ENCODE measurements at places on chromosomes 12 and 14.

DNA sequence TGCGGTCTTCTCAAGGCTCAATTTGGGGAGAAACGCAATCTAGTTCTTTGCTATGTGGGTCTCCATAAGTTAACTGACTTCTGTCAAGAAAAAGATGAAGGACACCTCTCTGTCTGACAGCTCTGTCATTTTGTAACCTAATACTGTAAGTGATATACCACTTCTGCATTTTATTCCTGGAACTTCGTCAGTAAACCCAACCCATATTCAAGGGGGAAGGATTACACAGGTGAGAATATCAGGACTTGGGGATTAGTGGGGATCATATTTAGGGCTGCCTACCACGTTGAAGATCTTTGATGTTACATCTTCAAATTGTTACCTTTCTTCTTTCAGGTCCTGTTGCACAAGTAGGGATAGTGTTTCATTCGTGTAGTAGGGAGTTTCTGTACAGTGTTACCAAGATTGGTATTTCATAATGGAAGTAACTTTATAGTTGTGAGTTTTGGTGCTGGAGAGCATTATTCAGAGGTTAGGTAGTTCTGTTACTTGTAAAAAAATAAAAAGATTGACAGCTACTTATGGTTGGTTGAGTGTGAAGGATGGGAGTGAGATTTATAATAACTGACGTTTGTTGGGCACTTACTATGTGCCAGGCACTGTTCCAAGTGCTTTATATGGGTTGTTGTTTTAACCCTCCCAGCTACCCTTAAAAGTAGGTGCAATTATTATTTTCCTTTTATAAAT, 1.6 kb downstream of the TMEM260 start:
- no peak for DNase-seq

GRCh38 chr14:80705241-80705980, 236.1 kb downstream of the CEP128 start:
- DNase-seq, result no peak

GRCh38 chr12:91138337-91138920, 27.1 kb upstream of the LUM start:
- no peak for DNase-seq

DNA sequence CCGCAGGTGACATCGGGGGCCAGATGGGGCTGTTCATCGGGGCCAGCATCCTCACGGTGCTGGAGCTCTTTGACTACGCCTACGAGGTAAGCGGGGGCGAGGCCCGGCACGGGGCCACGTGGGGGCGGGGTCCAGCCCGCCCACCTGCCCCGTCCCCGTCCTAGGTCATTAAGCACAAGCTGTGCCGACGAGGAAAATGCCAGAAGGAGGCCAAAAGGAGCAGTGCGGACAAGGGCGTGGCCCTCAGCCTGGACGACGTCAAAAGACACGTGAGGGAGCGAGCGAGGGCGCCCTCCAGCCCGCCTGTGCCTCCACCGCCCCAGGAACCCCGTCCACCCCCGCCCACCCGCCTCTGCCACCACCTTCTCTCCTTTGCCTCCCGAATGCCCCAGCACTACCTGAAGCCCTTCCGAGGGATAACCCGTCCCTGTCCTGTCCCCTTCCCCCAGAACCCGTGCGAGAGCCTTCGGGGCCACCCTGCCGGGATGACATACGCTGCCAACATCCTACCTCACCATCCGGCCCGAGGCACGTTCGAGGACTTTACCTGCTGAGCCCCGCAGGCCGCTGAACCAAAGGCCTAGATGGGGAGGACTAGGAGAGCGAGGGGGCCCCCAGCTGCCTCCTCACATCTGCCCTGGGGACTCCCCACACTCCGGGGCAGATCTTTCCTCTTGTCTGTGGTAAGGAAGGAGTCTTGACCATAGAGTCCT, 3.9 kb upstream of the SMARCD1 start:
- DNase-seq, result no peak

DNA sequence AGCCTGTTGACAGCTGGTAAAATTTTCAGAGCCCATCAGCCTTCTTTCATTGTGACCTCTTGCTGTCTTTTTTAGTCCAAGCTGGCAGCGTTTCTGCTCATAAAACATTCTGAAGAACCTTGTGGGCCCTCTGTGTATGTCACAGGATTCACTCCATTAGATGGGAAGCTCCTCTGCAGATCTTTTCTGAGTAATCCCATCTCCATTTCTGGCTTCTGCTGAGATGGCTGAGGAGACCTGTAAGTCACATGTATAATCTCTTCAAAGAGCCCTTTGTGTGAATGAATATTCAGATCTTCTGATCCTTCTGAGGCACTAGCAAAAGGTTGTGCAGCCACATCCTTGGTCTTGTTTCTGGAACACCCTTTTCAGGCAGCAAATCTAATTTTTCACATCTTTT, 2.8 kb downstream of the RXYLT1 start:
- no peak for DNase-seq

DNA sequence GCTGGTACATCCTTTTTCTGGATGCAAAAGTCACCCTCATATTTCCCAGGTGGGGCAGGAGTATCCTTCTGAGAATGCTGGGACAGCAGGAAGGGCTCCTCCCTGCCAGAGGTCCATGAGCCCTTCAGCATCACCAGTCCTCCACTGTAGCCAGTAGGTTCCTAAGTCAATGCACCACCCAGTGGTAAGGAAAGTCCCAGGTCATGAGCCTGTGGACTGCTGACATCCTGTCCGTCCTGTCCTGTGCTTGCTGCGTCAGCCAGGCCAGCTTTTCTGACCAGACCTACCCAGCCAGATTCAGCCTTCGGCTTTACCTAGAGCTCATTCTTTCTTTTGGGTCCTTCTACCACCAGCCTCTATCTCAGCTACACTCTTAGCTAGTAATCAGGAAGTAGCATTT, 23.0 kb upstream of the ACTN1 start:
- DNase-seq, result no peak

DNA sequence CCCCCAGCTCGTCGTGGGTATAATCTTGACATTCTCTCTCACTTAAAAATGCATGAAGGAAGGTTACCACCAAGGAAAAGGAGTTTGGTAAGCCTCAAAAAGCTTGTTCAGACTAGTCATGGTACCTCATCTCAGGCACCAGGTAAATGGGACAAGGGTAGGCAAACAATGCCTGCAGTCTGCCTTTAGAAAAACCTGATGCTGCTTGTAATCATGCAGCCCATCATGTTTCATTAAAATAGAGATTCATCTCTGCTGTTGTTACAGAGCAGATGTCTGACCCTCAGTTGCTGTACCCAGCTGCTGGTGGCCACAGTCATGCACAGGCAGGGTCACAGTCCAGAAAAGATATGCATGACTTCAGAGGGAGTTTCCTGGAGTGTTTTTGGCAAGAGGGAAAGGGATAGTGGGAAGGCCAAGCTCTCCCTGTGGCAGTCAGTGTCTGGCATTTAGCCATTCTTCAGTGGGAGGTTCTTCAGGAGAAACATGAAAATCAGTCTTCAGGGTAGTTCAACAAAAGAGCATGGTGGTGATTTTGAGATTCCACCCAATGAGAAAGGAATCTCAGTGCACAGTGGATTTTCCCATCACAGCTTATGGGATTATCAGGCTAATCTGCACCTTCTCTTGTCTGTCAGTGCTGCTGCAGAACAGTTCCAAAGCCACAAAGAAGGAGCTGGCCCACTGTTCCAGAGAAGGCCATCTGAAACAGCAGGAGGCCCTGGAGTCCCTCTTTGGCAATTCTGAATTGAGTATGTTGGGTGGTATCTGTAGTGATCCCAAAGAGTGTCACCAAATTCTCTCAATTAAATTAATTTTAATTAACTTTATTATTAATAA, 202.7 kb upstream of the FRMD6 start:
- no peak for DNase-seq

GRCh38 chr12:65607401-65607841, 216.9 kb upstream of the HMGA2 start:
- no peak for DNase-seq

- DNase-seq, result no peak
Measured at GRCh38 chr14:79899610-79900009, 311.7 kb downstream of the DIO2 start.

DNA sequence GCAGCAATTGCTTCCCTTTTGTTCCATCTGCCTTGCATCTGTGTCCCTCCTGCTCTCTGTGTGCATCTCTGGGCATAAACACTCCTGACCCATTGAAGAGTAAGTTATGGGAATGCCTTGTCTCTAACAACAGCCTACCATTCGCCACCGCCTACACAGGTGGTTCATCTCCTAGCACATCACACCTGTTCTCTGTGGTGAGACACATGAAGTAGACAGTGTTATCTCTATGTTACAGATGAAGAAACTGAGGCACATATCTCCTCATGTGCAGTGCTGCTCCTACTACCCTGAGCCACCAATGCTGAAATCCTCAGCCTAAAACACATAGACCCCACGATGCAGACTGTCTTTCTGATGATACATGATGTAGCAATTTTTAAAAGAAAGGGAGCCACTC, 77.6 kb downstream of the PITPNM2 start:
- DNase-seq, result no peak

DNA sequence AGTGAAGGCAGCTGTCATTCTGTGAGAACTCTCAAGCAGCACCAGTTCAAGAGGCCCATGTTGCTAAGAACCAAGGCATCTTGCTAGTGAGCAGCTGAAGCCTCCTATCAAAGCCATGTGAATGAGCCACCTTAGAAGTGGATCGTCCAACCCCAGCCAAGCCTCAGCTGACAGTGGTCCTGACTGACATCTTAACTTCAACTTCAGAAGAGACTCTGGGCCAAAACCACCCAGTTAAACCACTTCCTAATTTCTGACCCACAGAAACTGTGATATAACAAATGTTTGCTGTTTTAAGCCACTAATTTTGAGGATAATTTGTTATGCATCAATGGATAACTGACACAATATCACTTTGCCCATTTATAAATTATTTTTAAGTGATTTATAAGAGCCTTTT, 256.0 kb downstream of the RPAP3 start:
- no peak for DNase-seq

DNA sequence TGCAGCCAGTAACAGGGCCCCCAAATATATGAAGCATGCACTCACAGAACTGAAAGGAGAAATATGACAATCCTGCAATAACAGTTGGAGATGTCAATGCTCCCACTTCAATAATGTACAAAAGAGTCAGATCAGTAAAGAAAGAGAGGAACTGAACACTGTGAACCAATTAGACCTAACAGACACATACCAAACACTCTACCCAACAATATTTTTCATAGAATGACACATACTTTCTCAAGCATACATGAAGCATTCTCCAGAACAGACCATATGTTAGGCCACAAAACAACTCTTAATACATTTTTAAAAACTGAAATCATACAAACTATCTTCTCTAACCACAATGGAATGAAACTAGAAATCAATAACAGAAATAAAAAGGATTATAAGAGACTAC, 80.2 kb downstream of the ELK3 start:
- DNase-seq, result no peak

- no peak for DNase-seq
Measured at GRCh38 chr12:9736936-9737705, 4.2 kb upstream of the CLECL1 start.

- no peak for DNase-seq
Measured at GRCh38 chr14:43022094-43022800, 1415.6 kb downstream of the LRFN5 start.

- no peak for DNase-seq
Measured at GRCh38 chr12:30953257-30953656, 26.7 kb downstream of the TSPAN11 start.

DNA sequence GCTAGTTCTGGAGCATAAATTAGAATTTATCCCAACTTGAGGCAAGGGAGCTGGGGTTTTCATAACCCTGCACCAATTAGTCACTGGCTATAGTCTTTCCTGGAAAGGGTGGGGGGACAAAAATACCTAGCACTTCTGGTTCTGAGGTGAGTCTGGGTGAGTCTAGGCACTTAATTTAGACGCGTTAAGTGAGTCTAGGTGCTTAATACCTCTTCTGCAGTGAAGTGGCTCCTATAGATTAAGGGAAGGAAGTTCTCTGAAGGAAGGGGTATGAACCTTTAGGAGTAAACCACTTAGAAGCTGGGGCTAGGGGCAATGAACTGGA, 251.7 kb downstream of the EFCAB11 start:
- DNase-seq, result no peak

DNA sequence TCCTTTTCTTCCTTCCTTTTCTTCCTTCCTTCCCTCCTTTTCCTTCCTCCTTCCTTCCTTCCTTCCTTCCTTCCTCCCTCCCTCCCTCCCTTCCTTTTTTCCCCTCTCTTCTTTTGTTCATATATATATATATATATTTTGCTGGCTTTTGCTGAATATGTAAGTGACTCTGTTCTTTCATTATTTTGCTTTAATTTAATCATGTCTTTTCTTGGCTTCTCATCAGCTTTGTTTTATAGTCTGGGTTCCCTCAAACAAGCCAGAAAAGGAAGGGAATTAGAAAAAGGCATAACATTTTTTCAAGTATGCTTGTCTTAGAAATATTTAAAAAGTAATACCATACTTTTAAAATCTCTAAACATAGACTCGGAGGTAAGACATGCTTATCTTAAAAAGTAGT, 219.9 kb upstream of the ATXN7L3B start:
- DNase-seq, result no peak

DNA sequence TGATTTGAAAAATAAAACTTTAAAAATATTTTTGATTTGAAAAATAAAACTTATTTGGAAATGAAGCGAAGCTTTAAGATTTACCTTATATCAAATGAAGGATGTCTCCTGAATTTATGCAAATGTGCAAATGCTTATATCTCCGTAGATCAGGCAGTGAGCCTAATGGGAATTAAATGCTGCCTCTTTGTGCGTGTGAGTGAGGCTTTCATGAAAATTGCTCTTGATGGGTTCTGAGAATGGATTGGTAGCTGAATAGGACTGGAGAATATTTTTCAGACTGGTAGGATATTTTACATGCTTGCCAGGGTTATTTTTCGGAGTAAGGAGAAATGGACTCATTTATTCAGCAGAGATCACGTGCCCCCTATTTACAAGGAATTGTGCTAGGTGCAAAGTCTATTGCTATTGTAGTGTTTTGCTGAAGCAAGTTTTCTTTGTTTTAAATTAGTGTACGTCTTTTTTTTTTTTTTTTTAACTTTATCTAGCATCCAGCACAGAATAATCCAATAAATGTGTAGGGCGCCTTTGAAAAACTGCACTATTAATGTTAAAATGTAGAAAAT, 2.4 kb downstream of the VRK1 start:
- no peak for DNase-seq

GRCh38 chr14:32710231-32710671, 228.4 kb upstream of the NPAS3 start:
- DNase-seq, result no peak

DNA sequence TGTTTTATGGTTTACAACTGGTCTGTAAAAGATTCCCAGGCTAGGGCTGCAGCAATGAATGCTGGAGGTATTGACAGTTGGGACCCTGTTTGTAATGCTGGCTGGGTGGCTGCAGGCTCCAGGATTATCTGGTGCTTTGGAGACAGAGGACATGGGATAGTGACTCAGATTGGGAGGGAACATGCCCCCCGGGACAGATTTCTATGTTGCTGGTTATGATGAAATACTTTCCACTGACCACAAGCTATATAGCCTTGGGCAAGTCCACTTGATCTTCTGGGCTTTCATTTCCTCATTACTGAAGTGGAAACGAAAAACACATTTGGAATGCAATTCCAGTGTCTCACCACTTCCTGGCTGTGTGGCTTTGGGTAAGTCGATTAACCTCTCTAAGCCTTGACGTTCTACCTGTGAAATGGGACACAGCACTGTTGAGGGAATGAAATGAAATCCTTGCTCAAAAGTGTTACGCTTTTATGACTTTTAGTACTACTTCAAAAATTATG, 6.3 kb upstream of the TPCN1 start:
- no peak for DNase-seq

GRCh38 chr14:49582113-49582977, 3.8 kb downstream of the RPS29 start:
- DNase-seq, result no peak

GRCh38 chr12:123475246-123475703, 17.3 kb downstream of the SNRNP35 start:
- DNase-seq, result no peak

GRCh38 chr12:103780093-103780440, 61.0 kb downstream of the NT5DC3 start:
- DNase-seq, result no peak
